ENCODE measurements at places on chromosomes 5 and 9.
A peak's percentile ranks its signal among the peaks of the same experiment; 100 is the strongest.

GRCh38 chr9:84668196-84669012, 1.1 kb upstream of the NTRK2 start:
- peak; percentile 3 for DNase-seq

GRCh38 chr5:139378941-139379361, 4.1 kb downstream of the SLC23A1 start:
- peak; percentile 82 for DNase-seq

DNA sequence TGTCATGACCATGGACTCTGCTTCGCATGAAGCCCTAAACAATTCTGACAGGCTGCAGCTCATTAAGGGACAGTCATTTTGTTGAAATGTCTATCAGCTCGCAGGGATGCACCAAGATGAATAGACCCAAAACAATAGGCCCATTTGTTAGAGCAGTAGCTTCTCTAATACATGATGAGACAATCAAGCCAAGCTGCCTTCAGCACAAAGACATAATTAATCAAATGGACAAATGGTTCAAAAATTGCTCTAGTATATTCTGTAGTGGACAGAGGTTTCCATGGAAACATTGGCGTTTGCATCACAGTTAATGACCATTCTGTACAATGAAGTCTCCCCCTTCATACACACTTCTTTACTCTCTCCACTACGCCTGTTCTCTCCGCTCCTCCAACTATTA, 274.6 kb downstream of the ANXA1 start:
- no peak for DNase-seq

- no peak for DNase-seq
Observed at GRCh38 chr9:91483189-91483691, 59.6 kb upstream of the NFIL3 start.

DNA sequence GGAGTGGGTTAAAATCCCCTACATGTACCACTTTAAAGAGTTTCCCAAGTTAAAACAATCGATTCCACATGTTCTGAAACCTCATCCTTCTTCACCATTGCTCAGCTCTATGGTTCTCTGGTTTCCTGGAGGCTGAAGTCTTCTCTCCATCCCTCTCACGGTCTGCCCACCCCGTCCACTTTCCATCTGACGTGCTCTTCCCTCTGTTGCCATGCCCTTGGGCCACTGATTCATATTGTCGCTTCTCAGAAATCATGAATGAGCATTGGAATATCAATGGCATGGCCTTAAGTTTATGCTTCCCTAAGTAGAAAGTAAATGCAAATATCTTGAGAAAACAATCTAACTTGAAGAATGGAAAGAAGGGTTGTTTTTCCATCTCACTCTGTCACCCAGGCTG, 30.9 kb downstream of the GDNF start:
- no peak for DNase-seq

GRCh38 chr9:87069690-87070089, 122.4 kb upstream of the GAS1 start:
- no peak for DNase-seq

GRCh38 chr9:86795047-86795442, 152.3 kb downstream of the GAS1 start:
- DNase-seq = no peak

DNA sequence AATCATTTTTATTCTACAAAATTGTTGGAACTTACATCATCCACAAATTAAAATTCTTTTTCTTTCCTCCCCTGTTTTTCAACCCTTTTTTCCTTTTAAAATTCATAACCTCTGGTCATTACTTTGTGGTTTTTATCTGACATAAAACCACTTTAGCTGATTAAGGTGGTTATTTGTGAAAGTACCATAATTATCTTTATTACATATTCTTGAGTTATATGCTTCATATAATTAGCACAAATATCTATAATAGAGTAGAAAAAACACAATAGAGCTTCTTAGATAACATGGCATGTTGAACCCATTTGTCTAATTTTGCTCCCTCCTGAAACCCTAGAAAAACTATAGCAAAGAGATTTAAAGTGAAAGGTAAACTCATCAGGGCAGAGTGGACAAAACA, 22.9 kb upstream of the PPIC start:
- no peak for DNase-seq

DNA sequence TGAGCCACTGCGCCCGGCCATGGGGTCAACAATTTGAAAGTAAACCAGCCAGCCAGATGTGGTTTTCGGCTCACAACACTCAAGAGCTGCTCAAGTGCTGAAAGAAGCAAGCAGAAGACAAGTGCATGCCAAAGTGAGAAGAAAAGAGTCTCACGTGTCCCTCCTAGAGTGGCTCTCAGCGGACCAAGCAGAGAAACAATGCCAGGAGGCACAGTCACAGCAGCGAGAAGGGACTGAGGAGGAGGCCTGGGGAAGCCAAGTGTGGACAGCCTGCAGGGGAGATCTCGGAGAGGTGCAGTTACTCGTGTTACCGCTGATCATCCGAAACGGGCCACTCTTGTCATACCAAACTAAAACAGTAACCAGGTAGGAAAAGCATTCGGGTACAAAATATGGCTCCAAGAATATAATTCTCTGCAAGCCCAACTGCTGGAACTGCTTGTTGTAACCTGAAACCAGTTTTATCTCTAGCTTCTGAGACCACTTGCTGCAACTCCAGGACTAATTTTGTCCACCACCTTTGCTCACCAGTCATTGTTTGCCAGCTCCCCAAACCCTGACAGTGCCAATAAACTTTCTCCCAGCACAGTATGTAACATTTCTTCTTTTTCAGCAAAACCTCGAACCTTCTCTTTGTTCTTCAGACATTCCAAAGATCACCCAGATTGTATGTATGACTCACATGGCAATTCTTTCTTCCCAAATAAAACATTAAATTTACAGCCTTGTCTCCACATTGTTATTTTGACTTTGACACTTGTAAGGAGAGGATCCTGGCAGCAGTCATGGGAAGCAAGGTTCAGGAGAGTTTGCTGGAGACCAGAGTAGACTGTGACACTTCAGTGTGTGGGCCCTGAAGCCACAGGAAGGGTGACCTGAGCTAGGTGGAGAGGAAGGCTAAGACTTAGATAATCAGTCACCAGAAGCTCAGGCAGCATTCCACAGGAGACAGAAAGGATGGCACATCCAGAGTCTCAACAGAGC, 6.3 kb downstream of the SLC35D2 start:
- peak; percentile 64 for DNase-seq

DNA sequence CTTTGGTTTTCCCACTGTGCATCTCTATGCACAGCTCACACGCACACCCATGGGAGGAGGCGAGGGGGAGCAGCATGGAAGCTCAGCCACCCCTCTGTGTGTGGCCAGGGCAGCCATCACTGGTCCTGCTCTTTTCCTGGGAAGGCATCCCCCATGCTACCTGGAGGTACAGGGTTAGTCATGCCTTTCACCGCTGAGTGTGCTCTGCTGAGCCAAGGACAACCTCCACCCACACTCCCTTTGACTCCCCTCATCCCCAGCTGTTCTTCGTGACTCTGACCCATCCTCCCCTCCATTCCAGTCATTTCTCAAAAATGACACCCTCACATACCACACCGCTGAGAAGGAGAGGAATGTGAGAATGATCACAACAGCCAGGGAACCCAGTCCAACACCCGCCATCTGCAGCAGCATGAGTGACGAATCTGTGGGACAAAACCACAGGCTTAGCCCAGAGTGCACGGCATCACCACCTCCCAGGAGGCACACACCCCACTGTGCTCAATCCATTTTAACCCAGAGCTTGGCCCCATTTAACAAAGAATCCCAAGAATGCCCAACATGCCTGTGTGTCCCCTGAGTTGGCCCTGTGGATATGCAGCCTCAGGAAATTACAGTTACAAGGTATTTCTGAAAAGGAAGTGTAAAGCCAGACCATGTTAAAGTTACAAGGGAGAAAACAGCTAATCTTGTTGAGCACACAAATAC, 133.4 kb downstream of the SUSD1 start:
- DNase-seq = no peak

DNA sequence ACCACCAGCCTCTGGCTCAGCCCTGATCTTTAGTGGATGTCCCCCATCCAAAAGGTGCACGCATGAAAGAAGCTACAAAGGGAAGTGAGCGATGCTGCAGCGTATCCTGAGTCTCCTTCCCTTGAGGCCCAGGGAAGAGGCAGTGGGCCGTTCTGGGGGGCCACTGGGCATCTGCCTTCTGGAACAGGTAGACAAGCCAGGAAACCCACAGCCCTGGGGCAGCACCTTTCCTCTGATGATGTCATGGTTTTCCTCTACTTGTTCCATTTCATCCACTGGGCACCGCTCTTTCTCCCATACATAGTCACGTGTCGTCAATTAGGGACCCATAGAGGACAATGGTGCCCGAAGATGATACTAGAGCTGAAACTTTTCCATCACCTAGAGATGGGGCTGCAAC, 194.0 kb upstream of the IRX1 start:
- no peak for DNase-seq

DNA sequence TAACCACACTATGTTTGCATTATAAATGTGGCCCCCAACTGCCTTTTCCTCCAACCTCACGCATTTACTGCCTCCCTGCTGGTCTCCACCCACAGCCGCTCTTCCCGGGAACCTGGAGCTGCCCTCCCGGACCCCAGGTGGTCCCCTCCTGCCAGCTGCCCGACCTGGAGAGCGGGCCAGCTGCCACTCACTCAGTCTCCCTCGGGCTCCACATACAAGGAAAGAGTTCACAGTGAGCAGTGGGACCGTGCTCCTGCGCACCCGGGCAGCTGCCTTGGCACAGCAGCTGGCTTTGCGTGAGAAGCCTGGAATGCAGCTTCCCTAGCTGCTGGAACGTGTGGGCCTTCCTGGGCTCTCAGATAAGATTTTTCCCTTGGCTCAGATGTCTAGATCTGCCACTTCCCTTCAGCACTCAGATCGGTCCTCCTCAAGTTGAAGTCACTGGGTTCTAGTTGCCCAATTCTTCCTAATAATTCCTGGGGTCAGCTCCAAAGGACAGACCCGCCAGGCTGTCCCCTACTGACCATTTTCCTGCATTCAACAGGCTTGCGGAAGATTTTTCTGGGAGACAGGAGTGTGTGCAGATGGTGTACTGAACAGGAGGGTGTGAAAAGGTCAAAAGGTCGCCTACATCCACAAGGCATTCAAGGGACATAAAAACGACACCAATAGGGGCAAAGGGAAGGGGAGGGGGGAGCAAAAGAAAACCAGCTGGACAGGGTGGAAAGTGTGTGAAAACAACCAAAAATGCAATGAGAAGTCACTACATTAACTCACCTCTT, 69.1 kb downstream of the MYO10 start:
- peak; percentile 58 for DNase-seq

GRCh38 chr5:181261320-181262049, 542 bp upstream of the TRIM52 start:
- DNase-seq = peak; percentile 94

DNA sequence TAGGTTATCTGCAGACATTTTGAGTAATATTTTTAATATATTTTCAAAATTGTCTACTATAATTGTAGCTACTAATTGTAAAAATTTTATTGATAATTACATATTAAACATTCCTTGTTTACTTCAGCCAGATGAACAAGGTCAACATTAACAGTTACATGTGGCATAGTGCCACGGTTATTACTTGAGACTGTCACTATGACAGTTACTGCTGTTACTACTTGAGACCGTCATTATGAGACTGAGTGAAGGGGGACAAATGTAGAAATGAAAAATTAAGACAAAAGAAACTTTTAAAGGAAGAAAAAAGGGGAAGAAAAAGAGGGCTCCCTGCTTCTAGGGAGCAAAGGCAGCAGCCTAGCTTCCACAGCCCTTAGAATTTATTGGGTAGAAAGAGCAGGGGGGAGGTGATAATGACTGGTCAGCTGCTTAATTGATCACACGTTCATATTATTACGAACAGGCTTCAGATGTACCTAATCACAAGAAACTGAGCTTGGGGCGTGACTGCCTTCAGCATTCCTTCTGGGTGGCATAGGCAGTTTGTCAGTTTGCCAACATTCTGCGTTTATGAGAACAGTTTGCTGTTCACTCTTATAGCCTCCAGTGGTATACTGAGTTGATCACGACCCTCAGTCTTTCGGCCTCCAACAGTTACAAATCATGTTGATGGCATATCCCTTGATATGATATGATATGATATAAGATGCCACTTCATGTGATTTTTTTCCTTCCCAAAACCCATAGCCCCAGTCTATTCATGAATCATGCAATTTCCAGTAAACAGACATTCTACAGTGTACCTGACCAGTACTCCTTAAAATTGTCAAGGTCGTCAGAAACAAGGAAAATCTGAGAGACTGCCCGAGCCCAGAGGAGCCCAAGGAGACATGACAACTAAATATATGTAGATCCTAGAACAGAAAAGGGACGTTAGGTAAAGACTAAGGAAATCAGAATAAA, 13.1 kb downstream of the MARCHF6 start:
- DNase-seq = peak; percentile 86

- no peak for DNase-seq
Observed at GRCh38 chr9:37746448-37747270, 6.9 kb upstream of the TRMT10B start.

DNA sequence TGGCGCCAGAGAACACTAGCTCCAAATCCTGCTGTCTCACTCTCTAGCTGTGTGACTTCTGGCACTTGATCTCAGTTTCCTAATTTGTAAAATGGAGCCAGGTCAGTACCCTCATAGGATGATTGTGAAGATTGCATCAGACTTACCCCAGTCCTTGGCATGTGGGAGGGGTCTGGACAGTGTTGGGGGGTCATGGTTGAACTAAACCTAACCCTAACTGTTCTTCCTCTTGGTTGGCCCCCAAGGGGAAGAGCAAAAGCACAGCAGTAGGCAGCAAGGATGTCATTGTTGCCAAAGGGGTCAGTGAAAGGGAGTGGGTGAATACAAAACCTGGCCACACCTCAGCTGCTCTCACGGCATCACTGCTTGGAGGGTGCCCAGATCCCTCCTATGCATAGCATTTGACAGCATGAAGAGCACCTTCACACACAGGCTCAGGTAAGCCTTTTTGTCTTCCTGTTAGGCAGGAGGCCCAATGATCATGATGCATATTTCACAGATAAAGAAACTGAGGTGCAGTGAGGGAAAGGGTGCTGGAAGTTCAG, 15.7 kb upstream of the CXCL14 start:
- no peak for DNase-seq

DNA sequence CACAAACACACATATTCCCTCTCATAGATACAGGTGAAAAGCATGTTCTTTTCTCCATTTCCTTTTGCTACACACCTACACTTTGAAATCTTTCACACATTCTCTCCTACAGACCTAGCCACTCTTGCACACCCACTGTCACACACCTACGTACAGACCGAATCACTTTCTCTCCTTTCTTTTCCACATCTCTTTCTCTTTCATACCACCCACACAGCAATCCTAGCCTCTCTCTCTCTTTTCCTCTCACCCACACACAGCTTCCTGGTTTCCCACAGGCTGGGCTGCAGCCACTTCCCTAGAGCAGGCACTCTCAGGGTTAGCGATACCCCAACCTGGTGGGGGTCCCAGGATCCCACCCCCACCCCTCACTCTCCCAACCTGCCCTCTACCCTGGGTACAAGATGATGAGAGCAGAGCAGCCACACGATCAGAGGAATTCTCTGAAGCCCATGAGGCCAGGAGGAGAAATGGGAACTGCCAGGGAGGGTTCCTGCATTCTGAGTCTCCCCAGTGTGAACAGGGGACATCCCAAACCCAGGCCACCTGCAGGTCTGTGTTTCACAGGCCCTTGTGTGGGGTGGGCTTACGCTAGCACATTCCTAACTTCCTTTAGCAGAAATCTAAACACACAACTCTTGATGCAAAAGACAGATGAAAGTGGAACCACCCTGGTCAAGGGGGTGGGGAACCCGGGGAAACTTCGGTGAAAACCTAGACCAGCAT, 17.1 kb upstream of the SYNPO start:
- no peak for DNase-seq
